ENCODE measurements at places on chromosomes 1 and 21. TPM values are rescaled to one million over a fixed set of nuclear protein-coding genes. Genes with fewer than 3 reads are reported as not detected.

The CLCA4 gene
- 45.8 TPM for total RNA-seq

GRCh38 chr1:97384294-97384968 is 536.4 kb downstream of the DPYD start:
- DNase-seq = peak; percentile 90

GRCh38 chr21:36288651-36289243 is 31.2 kb upstream of the MORC3 start:
- peak; percentile 67 for DNase-seq

The RGS4 gene
- total RNA-seq = not detected

The DLGAP3 gene
- not detected for total RNA-seq

The MIER1 gene
- total RNA-seq = 16.8 TPM

- no peak for DNase-seq
Measured at GRCh38 chr1:89525169-89525855, 683 bp downstream of the LRRC8B start.

GRCh38 chr1:203089651-203090045 is 3.8 kb upstream of the MYOG start:
- no peak for DNase-seq

- DNase-seq = no peak
Measured at GRCh38 chr1:210291786-210292230, 36.9 kb upstream of the HHAT start.

DNA sequence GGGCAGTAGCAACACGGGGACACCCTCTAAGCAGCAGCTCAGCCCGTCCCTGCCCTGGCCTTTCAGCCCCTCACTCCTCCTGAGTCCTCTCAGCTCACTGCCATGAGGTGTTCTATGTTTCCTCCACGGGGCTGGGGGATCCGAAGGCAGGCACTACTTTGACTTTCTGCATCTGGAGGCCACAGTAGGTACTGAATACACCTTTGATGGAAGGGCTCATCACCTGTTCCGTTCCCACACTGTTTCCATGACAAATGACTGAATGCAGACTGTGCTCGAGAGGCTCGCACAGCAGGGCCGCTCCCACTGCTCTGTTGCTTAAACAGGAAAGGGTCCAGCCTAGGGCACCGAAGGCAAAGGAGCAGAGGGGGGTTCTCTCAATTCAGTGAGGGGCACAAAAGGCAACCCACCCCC is 77.6 kb upstream of the DNAH14 start:
- DNase-seq = no peak

The SPATA17 gene
- 0.53 TPM for total RNA-seq

Measured in bronchial epithelial cell (primary cell).